Aortic smooth muscle cell (primary cell): ENCODE measurements at places on chromosomes 4 and X. TPM values are rescaled to one million over a fixed set of nuclear protein-coding genes. Genes with fewer than 3 reads are reported as not detected.

NEUROG2 gene
- total RNA-seq: not detected in 2 replicates

DSPP gene
- total RNA-seq: not detected in 2 replicates

SULT1B1 gene
- total RNA-seq: 3.0 and 4.6 TPM in 2 replicates

MAGEB1 gene
- total RNA-seq: not detected in 2 replicates

RHOXF1 gene
- not detected in 2 replicates for total RNA-seq

SLC4A4 gene
- total RNA-seq: 0.40 and 0.44 TPM in 2 replicates

COPS4 gene
- 91.2 and 104 TPM in 2 replicates for total RNA-seq

HTN3 gene
- not detected in 2 replicates for total RNA-seq

SUPT20HL1 gene
- under 0.01 and 0.06 TPM in 2 replicates for total RNA-seq

SLC10A7 gene
- 8.3 and 10.1 TPM in 2 replicates for total RNA-seq

PAGE4 gene
- not detected in 2 replicates for total RNA-seq

CHIC2 gene
- 57.9 and 63.4 TPM in 2 replicates for total RNA-seq

DYNLT3 gene
- 63.1 and 65.7 TPM in 2 replicates for total RNA-seq

CEP44 gene
- 17.2 and 21.5 TPM in 2 replicates for total RNA-seq

APBB2 gene
- 31.8 and 36.1 TPM in 2 replicates for total RNA-seq

RAB9B gene
- 0.50 and 0.66 TPM in 2 replicates for total RNA-seq

HDAC8 gene
- total RNA-seq: 28.4 and 36.4 TPM in 2 replicates

NXF2 gene
- not detected in 2 replicates for total RNA-seq

RASSF6 gene
- 0.13 TPM in 1 of 2 replicates, not detected in the other for total RNA-seq

FAM90A26 gene
- not detected in 2 replicates for total RNA-seq

HSFX2 gene
- total RNA-seq: not detected in 2 replicates

FAT4 gene
- total RNA-seq: 7.0 and 29.0 TPM in 2 replicates

XG gene
- total RNA-seq: 11.5 and 16.7 TPM in 2 replicates

SMIM31 gene
- total RNA-seq: not detected in 2 replicates

STARD8 gene
- total RNA-seq: 3.2 and 3.3 TPM in 2 replicates

GPC4 gene
- 0.53 and 1.1 TPM in 2 replicates for total RNA-seq

IRAK1 gene
- 59.7 and 63.7 TPM in 2 replicates for total RNA-seq
